ENCODE measurements at places on chromosomes 1 and 21.

- DNase-seq, result peak; percentile 72
Measured at GRCh38 chr1:24149866-24150233, 6.9 kb upstream of the IL22RA1 start.

- no peak for DNase-seq
Measured at GRCh38 chr1:203563291-203563690, 63.3 kb upstream of the ATP2B4 start.

DNA sequence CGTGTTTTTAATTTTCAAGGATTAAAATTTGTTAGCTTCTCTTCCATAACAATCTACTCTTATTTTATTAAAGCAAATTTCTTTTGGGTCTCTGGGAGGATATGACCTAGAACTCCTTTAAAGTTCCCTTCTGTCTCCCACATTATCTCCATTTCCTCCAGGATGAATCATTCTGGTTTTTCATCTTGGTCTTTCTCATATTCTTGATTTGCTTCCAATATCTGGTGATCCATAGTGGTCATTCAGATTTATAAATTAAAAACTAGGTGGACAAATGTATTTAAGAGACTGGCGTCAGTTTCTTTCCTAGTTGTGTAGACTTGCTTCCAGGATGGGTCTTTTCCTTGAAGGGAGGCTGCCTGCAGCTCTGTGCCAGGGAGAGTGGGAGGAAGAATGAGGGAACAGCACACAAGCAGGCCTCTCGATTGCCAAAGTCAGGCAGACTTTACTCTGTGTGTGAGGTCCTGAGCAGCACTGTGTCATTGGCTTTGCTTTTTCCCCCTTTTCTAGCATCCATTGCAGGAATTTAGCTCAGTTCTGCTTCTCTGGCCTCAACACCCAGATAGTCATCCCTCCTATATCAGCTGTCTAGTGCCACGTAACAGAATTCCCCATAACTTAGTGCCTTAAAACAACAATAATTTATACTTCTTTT is 48.1 kb upstream of the FOXO6 start:
- no peak for DNase-seq

DNA sequence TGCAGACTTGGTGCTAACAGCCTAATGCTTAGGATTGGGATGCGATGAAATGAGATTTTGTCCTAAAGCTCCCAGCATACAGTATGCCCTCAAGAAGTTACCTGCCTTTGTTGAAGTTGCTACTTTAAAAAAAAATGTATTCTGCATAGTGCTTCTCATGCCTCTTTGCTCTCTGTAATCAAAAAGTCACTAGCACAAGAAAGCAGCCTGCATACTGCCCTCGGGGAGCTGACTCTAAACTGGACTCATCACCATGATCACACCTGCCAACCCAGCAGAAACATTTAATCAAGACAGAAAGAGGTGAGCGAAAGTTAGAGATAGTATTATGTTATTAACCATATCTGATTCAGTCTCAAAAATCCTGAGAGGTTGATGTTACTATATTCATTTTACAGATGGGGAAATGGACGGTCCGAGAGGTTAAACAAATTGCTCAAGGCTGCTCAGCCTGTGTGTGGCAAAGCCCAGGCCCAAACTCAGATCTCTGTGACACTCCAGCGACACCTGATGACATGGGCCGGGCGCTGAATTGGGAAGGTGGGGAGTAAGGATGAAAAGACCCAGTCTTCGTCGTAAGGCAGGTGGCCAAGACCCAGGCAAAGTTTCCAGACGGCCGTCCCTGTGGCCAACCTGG is 1.1 kb downstream of the BATF3 start:
- DNase-seq, result no peak

DNA sequence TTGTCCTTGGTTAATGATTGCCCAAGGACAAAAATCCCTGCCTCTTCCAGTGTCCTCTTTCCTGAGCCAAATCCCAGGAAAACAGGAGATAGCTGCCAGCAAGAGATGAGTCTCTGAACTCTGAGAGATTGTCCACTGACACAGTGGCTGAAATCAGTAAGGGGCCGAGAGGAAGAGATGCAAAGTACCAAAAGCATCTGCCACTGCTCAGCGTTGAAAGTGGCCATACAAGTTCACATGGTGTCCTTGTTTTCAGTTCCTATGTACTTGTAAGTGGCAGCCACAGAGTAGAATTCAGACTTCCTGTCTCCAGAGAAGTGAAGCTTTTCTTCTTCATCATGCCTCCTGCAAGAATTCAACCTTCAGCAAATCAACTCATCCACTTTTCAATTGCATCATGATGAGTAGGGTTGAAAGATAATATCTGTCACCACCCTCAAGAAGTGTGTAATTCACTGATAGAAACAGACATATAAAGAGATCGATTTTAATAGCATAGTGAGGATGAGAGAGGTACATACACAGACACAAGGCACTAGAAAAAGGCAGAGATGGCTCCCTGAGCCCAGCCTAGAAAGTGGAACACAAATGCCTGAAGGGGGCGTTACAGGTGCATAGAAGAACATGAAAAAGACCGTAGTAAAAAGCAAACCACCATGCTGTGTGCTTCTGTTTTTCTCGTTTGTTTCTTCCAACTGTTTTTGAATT is 185.8 kb downstream of the MRPL39 start:
- DNase-seq, result no peak

DNA sequence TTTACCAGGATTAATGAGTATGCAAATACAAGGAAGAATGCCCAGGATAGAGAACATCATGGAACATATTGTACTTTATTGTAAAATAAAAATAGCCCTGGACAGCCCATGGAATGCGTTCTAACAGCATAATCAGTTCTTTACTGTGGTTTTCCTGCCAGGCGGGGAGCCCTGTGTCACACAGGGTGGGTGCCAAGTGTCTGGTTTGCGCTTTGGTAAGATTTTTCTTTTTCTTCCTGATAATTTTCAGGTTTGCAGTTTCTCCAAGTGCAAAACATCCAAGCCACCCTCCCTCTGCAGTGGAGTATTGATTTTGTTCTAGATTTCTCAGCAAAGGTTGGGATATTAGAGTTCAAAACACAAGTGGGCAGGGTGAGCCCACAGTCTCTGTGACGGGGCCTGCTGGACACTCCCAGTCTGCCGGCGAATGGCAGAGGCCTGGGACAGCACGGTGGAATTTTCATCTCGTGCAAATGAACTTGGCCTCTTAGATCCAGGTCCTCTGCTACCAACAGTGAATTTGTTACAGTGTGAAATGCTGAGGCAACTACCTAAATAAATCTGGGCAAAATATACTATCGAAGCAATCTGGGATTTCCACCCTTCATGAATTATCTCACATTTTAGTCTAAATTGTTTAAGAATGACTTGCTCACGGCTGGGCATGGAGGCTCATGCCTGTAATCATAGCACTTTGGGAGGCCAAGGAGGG is 15.6 kb upstream of the KCNJ15 start:
- no peak for DNase-seq

DNA sequence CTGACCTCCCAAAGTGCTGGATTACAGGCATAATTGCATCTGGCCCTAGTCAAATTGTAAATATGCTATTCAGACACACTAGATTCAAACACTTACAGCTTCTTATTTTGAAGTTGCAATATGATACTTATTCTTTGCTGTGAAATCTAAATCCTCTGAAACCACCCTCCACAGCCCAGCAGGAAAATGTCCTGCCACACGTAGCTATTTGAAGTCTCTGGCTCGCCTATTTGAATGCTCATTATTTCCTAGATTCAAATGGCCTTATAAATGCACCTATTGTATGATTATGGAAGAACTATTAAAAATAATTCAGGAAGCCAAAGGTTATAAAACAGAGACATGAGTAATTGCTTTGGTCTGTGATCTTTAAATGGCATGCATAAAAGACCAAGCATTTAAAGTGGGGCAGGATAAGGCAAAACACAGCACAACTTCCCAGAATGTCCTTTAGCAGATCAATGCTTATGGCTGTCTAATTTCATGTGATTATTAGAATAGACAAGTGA is 26.6 kb upstream of the FBXO28 start:
- DNase-seq, result no peak

- no peak for DNase-seq
Measured at GRCh38 chr1:99496067-99496466, 149.8 kb upstream of the PALMD start.

GRCh38 chr1:111769517-111770146 is 13.9 kb downstream of the DDX20 start:
- DNase-seq, result no peak

GRCh38 chr1:17080085-17080759 is 26.4 kb upstream of the SDHB start:
- no peak for DNase-seq

GRCh38 chr1:116268211-116268610 is 104.8 kb upstream of the ATP1A1 start:
- no peak for DNase-seq

GRCh38 chr1:17352419-17352909 is 19.5 kb upstream of the PADI6 start:
- no peak for DNase-seq

DNA sequence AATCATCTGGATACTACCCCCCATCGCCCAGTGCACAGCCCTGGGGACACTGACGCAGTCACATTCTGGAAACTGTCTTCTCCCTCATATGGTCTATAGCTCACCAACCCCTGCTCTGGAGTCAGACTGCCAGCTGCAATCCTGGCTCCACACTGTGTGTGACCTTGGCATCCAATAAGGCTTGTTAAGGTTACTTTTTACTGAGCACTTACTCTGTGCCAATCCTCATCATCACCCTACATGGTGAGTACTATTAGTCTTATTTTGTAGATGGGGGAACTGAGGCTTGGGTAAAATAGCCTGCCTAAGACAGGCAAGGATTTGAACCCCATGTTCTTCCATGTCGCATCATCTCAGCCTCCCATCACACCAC is 34.9 kb downstream of the AHDC1 start:
- DNase-seq, result no peak

GRCh38 chr1:58041621-58042020 is 504.9 kb downstream of the OMA1 start:
- DNase-seq, result no peak

DNA sequence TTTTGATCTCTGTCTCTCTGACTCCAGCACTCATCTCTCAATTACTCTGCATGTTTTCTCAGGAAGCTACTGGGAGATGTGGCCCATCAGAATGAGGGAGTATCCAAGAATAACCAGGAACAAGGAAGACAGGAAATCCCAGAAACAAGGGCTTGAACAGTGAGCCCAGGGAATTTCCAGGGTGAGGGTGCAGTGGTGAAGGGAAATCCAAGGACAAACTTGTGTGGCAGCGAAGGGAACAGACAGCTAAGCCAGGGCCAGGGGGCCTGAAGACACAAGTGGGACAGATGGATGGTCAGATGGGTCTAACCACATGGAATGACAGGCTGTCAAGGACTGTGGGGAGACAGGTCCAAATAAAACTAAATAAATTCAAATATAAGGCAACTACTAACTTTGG is 121.8 kb upstream of the ERRFI1 start:
- DNase-seq, result no peak

- no peak for DNase-seq
Measured at GRCh38 chr1:203454986-203455471, 20.6 kb upstream of the PRELP start.

GRCh38 chr1:25474439-25475047 is 43.8 kb downstream of the MACO1 start:
- DNase-seq, result no peak

- DNase-seq, result no peak
Measured at GRCh38 chr1:181028615-181029014, 5.2 kb upstream of the MR1 start.

- DNase-seq, result no peak
Measured at GRCh38 chr1:206803221-206803730, 31.0 kb upstream of the IL10 start.

DNA sequence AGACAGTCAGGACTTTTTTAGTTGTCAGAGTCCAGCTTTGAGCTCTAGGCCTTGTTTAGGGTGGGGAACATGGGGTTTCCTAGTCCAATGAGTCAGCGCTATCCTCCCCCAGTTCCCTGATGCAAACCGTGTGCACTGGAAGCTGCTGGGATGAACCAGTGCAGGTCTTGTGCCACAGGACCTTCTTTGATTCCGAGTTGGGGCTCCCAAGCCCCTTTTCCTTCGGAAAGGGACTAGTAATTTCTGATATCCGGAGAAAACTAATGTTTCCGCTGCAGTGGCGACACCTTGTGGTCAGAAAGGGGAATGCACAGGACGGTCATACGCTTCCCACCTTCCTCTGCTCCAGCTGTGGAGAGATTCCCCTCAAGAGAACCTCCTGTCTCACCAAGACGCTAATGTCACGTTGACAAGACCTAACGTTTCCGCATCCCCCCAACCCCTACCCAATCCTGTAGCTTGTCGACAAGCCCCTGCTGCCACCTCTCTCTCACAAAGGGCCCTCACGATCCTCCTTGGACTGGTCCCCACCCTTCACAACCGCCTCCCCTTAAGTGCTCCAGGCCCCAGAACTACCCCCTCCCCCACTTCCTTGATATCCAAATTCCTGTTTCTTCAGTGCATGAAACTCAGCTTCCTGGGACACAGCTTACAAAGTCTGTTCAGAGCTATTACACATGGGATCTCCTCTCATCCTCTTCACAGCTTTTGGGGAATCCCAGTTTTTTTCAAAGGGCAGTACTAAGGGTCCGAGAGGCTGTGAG is 30.9 kb downstream of the GPA33 start:
- DNase-seq, result peak; percentile 75

DNA sequence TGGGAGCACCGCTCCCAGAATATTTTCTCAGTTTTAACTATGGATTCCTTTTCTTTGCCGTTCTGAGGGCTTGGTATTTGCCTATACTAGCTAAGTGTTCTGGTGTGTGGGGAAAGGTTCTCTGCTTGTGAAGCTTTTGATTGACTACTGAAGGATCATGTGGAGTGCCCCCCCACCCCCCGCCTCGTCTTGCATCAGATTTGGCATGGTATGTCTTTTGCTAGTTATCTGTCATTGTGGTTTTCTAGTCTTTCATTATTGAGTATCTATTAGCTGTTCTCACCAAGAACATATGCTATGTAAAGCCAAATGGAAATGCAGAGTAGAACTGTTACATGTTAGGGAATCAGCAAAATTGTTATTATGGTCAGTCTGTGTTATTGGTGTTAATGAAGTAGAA is 58.3 kb downstream of the MACF1 start:
- no peak for DNase-seq

DNA sequence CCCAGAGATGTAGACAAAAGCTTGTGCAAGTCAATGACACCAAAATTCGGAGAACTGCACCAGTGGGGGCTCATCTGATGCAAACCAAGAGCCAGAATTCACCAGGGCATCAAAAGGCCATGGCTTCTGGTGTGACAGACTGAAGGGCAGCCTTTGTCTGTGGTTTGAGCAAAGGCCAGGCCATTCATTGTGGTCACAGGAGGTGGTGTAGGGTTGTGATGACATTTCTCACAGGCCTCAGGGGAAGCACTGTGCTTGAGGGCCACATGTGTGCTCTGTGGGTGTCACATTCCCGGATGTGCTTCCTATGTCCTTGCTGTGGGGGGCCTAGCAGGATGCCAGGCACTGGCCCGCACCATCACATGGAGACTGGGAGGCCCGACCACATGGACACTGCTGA is 22.5 kb upstream of the KCNE1 start:
- DNase-seq, result no peak

All from right atrium auricular region (tissue), 2 donors.